Inflammatory macrophage (primary cell): ENCODE measurements at places on chromosomes 13 and 19.

- DNase-seq = no peak
Observed at GRCh38 chr13:114077933-114078325, 54.5 kb downstream of the RASA3 start.

DNA sequence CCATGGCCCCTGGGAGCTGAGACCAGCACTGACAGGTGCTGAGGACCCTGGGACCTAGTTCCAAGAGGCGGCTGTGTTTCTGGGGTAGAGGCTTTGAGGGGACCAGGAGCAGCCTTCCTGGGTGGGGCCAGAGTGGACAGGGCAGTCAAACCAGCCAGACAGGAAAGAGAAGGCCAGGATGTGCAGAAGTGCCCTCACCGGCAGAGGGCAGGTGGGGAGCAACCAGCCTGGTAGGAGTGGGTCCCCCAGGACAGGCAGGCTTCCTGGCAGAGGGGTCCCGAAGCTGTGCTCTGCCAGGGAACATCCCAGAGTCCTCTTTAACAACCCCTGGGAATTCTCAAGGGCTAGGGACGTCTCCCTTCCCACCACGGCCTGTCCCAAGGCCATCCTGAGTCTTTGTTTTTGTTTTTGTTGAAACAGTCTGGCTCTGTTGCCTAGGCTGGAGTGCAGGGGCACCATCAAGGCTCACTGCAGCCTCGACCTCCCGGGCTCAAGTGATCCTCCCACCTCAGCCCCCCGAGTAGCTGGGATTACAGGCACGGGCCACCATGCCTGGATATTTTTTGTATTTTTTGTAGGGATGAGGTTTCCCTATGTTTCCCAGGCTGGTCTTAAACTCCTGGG is 3.0 kb upstream of the HIPK4 start:
- no peak for DNase-seq

DNA sequence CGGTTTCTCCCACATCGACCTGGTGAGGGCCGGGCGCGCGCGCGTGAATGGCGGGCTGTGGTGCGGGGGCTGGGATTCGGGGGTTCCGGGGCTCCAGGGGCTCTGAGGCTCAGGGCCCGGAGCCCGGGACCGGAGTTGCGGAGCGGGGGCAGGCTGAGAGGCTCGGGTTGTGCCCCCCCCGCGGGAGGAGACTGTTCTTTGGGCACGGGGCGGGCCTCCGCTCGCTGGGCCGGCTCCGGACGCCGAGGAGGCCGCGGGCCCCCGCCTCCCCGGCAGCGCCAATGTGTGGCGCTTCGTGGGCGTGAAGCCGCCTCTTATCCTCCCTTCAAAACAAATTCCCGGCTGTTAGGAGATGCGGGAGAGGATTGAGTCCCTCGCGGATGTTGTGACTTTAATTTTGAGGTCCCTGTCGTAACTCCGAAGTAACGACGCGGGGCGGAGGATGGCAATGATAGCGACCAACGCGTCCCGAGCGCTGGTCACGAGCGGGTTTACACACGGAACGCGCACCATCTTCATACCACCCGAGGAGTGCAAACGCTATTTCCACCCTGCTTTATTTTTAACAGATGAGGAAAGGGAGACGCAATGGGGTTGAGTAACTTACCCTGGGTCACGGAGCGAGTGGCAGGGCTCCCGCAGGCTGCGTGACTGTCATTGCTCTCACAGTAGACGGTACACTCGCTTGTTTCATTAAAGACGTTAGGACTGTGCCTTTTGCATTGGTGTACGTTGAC is 536 bp downstream of the UBA2 start:
- DNase-seq = peak; percentile 68

- DNase-seq = no peak
Observed at GRCh38 chr13:113013303-113013702, 44.3 kb downstream of the MCF2L start.

DNA sequence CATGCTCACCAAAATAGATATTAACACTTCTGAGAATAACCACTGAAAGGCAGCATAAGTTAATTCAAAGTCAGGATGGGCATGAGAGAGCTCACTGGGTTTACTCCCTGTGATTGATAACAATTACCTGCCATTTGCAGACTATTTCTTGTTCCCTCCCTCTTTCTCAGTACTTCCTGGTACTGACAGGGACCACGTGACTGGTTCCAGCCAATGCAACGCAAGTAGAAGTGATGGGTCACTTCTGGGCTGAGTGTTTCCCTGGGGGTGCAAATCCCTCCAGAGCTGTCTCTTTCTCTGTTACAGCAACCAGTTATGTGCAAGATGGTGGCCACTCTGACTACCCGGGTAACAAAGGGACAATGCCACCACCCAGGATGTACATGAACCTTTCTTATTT is 118.8 kb downstream of the EFNB2 start:
- no peak for DNase-seq

- no peak for DNase-seq
Observed at GRCh38 chr13:32092496-32092895, 60.9 kb downstream of the FRY start.

- DNase-seq = no peak
Observed at GRCh38 chr13:85995788-85996418, 196.7 kb upstream of the SLITRK6 start.
